ENCODE measurements at places on chromosomes 3 and 15.

- DNase-seq: peak; percentile 78
Measured at GRCh38 chr3:187739561-187740332, 5.5 kb downstream of the BCL6 start.

GRCh38 chr3:183318877-183319276, 65.8 kb downstream of the B3GNT5 start:
- DNase-seq: no peak

DNA sequence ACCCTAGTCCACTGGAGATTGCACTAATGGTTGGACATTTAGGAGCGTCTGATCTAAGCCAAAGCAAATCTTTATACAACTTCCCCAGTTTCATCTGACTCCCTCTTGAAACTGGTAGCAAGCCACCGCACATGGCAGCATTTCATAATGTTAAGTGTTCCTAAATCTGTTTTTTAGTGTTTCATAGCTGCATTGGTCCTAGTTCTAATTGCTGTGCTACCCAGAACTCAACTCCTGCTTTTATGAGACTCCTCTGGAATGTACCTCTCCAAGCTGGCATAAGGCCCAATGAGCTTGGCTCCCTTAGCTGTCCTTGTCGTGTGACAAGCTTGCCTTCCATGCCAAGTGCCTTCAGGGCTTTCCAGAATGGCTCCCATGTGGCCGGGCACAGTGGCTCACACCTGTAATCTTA, 65.3 kb upstream of the FLNB start:
- DNase-seq: no peak

DNA sequence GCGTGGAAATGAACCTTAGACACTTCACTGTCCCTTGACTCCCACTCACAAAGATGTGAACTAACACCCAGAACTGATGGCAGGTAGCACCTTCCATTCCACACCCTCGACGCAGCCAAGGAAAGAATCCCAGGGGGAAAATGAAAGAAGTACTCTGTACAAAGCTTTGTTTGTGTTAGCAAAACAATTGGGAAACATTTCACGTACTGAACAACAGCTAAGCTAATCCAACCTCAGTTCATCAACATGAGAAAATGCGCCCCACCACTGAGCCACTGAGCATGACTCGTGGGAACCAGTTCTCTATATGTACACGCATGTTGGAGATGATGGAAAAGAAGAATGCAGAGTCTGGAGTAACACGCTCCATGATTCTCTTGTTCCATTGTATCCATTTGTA, 32.0 kb downstream of the CORO2B start:
- no peak for DNase-seq

DNA sequence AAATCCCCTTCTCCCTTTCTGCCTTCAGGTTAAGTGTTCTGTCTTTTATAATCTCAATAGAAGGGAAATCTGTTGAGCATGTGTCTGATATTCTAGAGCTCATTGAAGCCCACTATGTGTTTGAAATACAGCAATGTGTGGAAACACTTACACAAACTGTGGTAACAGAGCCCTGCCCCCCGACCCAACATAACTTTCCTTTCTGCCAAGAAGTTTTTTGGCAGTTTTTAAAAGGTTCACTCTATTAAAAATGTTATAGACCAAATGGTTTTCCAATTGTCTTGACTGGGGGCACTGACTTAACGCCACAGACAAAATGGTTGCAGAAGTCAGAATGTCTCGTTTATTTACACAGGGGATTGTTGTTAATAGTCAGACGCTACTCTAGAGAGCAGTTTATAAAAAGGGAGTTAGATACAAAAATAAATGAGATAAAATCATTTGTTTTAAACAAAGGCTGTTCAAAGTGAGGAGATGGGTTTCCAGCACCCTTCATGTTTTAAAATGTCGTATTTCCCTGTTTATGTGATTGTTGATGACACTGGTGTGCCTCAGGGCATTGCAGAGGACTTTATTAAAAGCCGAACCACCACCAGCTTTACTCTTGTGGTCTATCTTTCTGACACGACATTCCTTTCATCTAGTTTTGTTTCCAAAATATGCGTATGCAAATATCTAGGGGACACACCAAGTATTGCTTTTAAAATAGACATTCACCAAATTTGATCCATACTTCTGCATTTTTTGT, 26.7 kb upstream of the GREM1 start:
- DNase-seq: no peak

DNA sequence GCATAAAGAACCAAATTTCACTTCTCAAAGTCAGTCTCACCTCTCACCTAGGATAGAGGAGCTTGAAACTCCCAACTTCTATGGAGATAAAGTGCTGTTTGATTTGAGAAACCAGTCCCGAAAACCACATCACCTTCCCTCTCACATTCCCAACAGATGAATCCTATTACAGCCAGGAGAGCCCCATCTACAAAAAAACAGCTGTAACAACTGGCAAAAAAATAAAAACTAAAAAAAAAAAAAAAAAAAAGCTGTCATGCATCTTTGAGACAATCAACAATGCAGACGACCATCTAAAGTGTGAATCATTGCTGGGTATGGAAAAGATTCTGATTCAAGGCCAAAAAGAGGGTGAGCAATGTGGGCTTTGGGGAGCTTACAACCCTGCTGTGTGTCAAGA, 23.8 kb downstream of the HOMER2 start:
- no peak for DNase-seq

GRCh38 chr3:39202094-39202493, 9.7 kb upstream of the XIRP1 start:
- DNase-seq: no peak

DNA sequence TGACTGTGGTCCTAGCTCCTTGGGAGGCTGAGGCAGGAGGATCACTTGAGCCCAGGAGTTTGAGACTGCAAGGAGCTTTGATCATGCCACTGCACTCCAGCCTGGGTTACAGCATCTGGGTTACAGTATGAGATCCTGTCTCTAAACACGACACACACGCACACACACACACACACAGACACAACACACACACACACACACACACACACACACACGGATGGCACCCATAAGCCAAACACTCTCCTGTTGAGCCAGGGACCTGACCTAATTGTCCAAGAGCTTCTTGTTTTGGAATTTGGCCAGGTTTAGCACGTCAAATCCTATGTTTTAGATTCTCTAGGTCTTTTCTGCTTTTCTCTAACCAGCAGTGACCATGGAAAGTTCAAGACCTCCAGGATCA, 26.8 kb downstream of the EID1 start:
- no peak for DNase-seq

DNA sequence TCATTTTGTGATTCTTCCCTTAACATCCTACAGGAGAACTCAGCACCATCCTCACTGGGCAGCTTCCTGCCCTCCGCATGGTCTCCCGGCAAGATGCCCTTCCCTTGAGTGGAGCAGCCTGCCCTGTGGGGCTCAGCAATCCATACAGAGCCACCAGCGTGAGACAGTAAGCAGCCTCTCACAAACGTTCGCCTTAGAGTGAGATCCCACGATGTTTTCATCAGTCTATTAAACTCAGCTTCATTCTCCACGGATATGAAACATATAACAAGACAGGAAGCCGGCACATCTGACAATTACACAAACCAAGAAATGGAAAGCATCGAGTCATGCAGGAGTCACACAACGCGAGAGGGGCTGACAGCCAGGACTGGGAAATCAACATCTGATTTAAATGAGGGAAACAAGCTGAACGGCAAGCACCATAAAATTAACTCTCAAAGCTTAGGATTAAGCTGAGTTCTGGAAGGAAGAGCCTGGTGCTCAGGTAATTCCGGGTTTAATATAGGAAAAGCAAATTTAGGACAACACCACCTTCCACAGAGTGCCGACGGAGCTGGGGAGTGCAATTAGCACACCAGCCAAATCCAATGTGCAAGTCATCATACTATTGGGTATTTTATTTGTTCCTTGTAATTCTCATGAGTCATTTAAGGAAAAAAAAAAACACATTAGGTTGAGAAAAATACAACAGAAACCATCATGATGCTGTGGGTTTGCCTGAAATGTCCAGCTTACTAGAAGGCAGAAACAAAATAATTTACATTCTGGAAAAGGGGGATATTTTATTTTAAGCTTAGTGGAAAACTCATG, 272.0 kb downstream of the OCA2 start:
- no peak for DNase-seq

DNA sequence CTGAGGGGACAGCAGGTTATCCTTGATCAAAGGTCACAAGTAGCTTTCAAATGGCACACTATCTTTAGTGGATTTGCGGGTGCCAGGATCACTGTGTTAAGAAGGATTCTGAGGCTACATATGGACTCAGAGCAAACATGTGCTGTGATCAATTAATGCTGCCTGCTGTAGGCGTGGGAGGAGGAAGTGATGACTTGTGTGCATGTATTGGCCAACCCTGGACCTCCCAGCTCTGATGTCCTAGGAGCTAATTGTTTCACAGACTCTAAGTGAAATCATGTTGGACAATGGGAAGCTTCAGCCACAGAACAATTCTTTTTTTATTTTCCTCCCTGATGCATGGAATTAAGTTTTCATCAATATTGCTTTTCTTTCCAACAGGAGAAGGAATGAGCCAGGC, 24.4 kb downstream of the FAH start:
- DNase-seq: no peak

GRCh38 chr3:41640076-41640475, 321.8 kb downstream of the ULK4 start:
- no peak for DNase-seq

- no peak for DNase-seq
Measured at GRCh38 chr3:136753326-136753939, 1.3 kb upstream of the STAG1 start.

DNA sequence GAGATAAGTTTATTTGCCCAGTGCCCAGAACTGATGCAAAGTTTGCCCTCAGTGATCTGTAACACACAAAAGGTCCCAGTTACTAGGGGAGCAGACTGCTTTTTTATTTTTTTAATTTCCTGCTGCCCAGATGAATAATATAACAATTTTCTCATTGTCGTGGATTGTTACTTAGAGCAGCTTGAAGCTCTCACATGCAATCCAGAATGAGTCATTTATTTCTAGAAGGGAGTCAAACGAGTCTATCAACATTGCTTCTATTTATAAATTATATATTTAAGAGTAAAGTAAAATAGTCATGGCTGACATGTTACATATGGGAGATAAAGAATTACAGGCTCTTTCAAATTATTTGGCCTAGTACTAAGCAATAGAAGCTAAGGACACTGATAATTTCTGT, 41.3 kb downstream of the MEIS2 start:
- DNase-seq: no peak

DNA sequence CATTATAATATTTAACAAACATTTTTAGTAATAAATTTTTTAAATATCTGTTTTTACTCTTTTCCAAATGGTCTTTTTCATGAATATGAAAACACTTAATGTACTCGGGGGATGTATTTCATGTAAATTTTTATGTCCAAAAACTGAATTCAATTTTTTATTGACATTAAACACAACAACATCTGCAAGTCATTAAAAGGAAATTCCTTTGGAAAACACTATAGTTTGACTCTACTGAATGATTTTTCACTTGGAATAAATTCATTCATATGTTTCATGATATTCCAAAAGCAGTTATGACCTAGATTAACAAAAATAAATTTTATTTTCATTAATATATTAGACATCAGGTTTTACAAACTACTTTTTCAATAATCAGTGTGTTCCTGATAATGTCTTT, 239.8 kb upstream of the AGTR1 start:
- DNase-seq: no peak

DNA sequence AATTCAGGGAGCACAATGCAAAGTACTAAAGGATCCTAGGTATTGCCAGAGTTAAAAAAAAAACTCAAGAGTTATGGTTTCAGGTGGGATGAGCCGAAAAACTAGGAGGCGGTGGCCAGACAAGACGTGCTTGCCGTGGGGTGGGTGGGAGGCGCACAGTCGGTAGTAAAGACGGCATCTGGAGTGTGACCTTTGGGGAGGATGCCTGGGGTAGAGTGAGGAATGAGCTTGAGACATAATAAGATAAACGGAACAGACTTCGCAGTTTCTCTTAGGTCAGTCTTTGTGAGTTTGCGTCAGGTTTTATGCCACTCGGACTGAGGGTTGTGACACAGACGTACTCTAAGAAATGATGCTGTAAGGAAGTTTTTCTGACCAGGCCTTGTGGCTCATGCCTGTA, 139.6 kb downstream of the LRRK1 start:
- DNase-seq: no peak

DNA sequence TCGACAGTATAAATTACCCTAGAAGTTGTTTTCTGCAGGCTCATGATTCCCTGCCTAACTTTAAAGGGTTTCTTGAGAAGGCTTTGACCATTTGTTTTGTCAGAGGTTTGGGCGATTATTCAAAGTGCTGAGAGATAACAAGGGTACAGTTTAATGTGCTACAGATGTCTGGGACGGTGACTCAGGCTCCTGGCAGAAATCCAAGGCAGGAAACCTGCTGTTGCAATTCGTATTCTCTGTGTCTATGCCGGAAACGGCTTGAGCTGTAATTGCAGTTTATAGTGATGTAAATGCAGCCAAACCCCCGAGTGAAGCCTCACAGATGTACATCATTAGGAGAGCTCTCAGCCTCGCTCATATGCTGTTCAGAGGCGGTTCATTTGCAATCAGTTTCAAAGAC, 65.6 kb downstream of the SYNPR start:
- no peak for DNase-seq

DNA sequence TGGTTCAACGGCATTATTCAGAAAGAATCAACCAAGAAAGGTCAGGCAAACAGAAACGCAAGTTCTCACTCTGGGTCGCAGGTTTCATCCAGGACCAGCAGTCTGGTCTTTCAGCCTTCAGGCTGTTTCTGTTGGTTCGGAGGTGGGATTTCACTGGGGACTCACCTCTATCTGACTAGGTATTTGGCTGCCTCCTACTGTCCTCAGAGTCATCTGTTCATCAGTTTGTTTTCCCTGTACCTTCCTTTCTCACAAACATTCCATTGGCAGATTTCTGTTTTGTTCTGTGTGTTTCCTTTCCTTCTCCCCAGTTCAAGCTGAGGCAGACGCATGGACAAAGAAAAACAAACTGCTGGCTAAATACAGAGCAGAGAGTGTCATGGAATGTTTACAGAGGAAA, 1046.6 kb upstream of the CFAP20DC start:
- DNase-seq: no peak

GRCh38 chr15:101451266-101451799, 38.2 kb downstream of the PCSK6 start:
- no peak for DNase-seq

GRCh38 chr3:133934996-133935842, 39.5 kb upstream of the RAB6B start:
- no peak for DNase-seq

- DNase-seq: no peak
Measured at GRCh38 chr15:21267671-21268395, 172.5 kb downstream of the POTEB3 start.

GRCh38 chr15:92846741-92847140, 53.4 kb upstream of the CHD2 start:
- DNase-seq: no peak
